Midbrain (tissue), 1 donor: ENCODE measurements at places on chromosomes 16 and 17.

DNA sequence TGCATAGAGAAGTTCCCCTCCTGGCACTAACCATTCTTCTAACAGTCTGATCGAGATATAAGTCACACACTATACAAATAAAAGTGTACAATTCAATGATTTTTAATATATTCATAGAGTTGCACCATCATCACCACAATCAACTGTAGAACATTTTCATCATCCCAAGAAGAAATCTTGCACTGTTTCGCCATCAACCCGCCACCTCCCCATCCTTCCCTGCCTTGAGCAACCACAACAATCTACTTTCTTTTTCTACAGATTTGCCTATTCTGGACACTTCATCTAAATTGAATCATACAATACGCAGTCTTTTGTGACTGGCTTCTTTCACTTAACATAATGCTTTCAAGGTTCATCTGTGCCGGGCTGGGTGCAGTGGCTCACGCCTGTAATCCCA lies 33.0 kb upstream of the GUCY2D start:
- no peak for DNase-seq

DNA sequence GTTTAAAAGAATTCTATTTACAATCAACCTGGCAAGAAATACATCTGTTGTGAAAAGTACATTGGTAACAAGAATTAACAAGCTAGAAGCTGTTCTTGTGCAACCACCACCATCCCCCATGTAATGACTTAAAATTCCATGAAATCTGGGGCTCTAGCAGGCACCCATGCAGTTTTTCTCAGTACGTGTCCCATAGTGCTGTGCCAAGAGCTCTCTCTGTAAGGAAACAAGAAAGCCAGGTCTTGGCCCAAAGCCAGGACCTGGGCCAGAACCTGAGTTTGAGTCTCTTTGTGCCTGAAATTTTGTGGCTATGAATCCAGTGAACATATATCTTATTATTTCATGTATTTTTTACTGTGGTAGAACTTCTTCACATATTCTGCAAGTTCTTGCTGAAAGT lies 46.6 kb downstream of the NUP93 start:
- DNase-seq = no peak

GRCh38 chr17:39872751-39873150 lies 4.7 kb downstream of the ZPBP2 start:
- DNase-seq = no peak

DNA sequence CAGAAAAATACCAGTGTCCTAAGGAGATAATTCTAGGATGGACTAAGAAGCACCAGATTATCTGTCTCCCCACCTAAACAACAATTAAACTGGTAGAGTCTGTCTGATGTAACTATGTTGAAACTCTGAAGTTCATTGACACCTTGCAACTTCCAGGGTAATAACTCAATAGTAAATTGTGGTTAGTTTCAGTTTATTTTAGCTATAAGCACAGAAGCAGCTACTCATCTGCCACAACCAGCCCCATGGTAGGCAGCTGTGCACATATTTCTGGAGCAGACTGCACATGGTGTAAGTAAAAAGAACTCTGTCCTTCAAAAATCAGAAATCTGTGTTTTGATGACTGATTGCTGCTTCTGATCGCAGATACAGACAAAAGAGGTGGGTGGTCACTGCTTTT lies 852.1 kb downstream of the CDH11 start:
- DNase-seq = no peak

GRCh38 chr16:8818504-8819270 lies 21.0 kb downstream of the PMM2 start:
- no peak for DNase-seq

GRCh38 chr17:72825218-72825617 lies 267.3 kb downstream of the SLC39A11 start:
- no peak for DNase-seq

GRCh38 chr17:29240968-29241963 lies 5.4 kb upstream of the CRYBA1 start:
- peak; percentile 57 for DNase-seq

GRCh38 chr17:17149520-17150447 lies 56.3 kb downstream of the PLD6 start:
- no peak for DNase-seq

GRCh38 chr17:4154201-4154600 lies 11.2 kb downstream of the CYB5D2 start:
- no peak for DNase-seq

GRCh38 chr16:29658705-29659104 lies 4.3 kb upstream of the SPN start:
- DNase-seq = no peak
